ENCODE measurements at places on chromosomes 1 and 21.

GRCh38 chr1:167121375-167122120 is 27.7 kb downstream of the STYXL2 start:
- no peak for DNase-seq

DNA sequence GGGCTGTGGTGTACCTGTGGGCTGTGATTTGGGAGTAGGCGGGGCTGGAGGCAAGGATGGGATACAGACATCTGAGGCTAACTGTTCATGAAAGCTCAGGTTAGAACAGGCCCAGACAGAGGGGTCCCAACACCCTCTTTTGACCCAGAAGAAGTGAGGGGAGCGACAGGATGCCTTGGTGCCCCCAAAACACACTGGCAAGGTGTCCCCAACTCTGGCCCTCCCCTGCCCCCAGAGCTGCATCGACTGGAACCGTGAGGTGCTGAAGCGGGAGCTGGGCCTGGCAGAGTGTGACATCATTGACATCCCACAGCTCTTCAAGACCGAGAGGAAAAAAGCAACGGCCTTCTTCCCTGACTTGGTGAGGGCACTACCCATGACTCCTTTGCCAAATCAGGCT is 27.6 kb upstream of the PADI4 start:
- no peak for DNase-seq

DNA sequence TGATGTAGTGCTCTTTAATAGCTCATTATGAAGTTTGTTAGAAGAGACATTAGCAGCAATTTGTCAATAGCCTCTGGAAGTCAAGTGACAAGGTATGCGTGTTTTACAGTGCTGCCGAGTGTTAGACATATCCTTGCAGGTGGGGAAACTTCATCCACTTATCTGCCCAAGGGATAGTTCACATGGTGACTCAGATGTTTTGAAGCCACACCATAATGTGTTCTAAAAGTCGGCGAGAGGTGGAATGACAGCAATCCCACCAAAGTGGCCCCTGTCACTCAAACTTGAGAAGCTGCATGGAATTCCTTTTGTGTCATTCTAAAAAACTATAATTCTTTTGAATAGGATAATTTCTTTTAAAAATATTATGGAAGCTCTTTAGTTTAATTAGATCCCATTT is 98.1 kb downstream of the RUNX1 start:
- DNase-seq, result no peak

DNA sequence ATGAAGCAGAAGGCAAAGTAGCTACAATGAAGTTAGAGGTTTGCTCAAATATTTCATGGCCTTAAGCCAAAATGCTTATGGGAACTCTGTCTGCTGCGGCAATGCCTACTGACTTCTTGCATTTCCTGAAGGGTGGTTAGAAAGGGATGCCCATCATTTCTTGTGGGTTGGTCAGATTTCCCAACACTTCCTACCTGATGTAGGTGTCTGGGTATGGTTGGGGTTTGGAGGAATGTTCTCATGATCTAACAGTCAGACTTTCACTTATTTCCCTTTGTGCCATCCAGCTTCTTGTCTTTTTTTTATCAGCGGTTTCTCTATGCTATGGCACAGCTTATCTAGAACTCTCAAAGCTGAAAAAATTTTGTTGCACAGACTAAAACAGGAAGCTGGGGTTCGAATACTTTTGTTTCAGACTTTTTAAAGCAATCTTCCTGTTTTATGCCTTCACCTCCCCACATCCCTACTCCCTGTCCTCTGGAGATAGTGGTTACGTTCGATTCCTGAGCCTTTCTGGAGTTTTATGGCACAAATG is 307.7 kb downstream of the USP25 start:
- DNase-seq, result no peak

DNA sequence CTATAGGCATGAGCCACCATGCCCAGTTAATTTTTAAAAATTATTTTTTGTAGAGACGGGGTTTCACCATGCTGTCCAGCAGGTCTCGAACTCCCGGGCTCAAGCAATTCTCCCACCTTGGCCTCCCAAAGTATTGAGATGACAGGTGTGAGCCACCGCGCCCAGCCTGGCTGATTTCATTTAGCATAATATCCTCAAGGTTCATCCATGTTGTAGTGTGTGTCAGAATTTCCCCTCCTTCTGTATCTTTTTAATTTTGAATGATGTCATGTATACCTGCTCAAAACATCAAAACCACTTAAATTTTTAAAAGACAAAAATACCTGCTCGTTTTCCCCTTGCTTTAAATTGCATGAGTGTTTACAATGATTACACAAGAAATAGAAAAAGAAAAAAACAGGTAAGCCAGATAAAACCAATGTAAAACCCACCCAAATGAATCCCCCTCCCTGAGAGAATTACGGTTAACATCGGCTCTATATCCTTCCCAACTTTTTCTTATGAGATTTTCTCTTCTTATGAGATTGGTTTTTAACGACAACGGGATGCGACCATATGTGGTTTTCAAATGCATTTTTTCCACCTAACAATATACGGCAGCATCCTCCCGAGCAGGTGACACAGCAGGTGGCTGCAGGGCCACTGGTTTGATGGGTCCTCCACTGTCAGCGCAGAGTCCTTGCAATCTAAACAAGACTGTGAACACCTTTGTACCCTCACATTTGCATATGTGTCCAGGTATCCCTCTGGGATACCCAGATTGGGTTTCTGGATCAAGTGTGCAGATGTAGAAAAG is 22.1 kb downstream of the IFFO2 start:
- no peak for DNase-seq
